Fibroblast of skin of right biceps (primary cell): ENCODE measurements at places on chromosomes 12 and 14.

DNA sequence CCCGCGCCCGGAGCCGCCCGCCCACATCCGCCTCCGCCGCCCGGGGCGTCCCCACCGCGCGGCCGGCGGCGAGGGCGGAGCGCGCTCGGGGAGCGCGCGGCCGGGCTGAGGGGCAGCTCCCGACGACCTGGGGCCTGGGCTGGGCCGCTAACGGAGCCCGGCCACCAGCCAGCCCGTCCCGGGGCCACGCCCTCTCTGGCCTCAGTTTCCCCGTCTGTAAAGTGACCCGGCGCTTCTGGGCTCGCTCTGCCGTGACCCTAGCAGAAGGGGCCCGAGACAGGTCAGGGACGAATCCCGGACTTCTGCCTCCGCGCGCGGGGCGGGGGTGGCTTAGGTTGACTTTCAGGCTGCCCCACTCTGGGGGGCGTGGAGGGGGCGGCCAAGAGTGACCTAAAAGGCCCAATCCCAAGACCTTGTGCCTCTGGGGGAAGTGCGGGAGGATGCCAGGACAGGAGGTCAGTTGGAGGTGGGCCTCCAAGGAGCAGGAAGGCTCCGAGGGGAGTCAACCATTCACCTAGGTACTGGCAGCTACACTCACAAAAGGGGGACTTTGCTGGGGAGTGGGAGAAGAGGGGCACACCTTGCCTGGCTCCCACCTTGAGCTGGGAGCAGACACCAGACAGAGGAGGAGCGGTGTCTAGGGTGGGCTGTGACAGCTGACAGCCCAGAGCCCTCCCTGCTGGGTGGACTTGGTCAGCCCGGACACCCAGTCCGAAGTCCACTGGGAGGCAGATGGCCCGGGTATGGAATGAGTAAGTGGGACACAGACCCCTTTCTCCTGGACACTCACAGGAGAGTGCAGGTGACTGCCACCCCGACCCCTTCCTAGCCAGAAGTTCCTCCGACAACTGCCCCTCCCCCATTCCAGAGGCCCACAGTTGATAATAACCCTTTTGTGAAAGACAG, 486 bp upstream of the AKT1 start:
- peak; percentile 66 for DNase-seq

DNA sequence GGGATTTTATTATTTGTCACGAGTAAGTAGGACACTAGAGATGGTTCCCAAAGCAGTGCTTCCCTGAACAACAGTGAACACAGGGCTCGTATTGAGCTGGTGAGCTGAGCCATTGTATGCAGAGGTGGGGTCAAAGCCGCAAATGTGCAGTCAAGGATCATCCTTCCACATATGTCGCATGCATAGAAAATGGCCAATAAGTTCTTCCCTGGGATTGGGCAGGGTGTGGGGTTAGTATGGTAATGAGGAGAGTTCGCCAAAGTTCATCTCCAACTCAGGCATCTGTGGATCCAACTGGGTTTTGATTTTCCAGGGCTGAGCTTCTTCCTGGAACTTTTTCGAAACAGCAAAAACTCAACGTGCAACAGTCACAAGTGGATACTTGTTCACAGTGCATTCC, 86.6 kb downstream of the CMKLR1 start:
- no peak for DNase-seq

GRCh38 chr12:6279256-6279628, 31.2 kb upstream of the PLEKHG6 start:
- DNase-seq = no peak

DNA sequence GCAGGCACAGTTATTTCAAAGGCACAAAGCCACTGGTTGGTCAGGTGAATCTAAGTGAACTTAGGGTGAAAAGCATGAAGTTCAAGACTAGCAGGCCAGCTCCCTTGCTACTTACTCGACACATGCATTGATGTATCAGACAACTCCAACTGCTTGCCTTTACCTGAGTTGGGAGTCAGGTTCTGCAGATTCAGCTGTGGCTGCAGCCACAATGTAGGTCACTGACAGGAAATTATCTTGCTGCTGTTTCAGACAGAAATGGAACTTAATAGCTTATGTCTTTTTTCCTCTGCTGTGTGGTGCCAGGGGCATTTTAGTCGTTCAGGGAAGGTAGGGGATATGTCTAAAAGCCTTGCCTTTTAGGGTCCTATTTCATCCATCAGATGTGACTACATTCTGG, 125.6 kb upstream of the RPH3A start:
- DNase-seq = no peak

DNA sequence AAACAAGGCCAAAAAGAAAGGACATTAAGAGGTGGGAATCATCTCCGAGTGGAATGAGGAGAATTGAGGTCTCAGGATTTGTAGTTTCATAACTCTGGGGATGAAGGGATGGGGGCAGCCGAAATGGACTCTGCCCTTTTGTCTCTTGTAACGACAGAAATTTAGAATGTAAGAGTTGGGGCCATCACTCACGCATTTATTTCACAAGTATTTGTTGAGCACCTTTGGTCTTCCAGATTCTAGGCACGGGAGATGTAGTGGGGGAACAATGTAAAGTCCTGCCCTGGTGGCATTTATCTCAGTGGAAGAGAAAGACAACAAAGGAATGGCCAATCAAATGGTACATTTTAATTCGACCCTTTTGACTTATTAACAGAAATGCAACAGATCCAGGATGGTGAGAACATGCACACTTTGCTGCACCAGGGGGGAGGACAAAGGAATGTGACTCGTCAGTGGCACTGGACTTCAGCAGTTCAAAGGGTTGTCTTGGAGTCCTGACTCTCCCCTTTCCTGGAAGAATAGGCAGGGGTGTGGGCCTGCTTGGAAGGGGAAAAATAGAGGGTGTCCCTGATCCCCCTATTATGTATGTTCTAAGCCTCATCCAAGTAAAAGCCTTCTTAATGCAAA, 102.0 kb downstream of the TMEM30B start:
- peak; percentile 54 for DNase-seq

- peak; percentile 77 for DNase-seq
These were observed 823 bp downstream of the RNF10 start for GRCh38 chr12:120534703-120535655.

GRCh38 chr14:104978746-104979691, 845 bp upstream of the AHNAK2 start:
- DNase-seq = no peak

DNA sequence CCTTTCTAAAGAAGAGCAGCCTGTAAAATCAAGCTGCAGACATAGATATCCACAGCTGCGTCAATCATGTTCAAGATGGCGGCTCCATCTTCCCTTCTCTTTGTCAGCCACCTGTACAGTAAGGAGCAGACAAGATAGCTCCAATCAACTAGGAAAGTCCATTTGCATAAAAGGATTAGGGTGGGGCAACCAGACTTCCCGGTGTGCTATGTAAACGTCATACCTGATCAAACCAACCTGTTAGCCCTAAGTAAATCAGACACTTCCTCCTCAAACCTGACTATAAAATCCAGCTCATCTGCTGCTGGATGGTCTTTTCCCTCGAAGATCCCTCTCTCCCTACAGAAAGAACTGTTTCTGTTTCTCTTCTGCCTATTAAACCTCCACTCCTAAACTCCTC, 60.1 kb downstream of the BCAT1 start:
- no peak for DNase-seq

DNA sequence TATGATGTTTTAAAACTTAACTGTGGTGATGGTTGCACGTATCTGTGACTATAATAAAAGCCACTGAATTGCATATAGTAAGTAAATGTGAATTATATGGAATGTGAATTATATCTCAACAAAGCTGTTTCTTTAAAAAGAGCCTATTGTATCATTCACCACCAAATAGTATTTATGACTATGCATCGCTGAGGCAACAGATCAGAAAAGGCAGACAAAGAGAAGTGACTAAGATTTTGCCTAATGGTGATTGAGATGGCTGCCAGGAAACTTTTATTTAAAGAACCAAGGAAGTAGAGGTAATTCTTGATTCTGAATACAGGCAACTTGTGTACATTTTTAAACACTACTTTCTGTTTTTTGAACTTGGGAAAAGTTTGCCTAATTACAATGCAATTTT, 31.7 kb downstream of the DHRS7 start:
- peak; percentile 22 for DNase-seq

- DNase-seq = no peak
These were observed 37.1 kb upstream of the LTBP2 start for GRCh38 chr14:74649167-74649566.

GRCh38 chr12:125208942-125209341, 143.7 kb downstream of the AACS start:
- DNase-seq = no peak

- peak; percentile 55 for DNase-seq
These were observed 74.6 kb downstream of the CIT start for GRCh38 chr12:119802472-119802871.

DNA sequence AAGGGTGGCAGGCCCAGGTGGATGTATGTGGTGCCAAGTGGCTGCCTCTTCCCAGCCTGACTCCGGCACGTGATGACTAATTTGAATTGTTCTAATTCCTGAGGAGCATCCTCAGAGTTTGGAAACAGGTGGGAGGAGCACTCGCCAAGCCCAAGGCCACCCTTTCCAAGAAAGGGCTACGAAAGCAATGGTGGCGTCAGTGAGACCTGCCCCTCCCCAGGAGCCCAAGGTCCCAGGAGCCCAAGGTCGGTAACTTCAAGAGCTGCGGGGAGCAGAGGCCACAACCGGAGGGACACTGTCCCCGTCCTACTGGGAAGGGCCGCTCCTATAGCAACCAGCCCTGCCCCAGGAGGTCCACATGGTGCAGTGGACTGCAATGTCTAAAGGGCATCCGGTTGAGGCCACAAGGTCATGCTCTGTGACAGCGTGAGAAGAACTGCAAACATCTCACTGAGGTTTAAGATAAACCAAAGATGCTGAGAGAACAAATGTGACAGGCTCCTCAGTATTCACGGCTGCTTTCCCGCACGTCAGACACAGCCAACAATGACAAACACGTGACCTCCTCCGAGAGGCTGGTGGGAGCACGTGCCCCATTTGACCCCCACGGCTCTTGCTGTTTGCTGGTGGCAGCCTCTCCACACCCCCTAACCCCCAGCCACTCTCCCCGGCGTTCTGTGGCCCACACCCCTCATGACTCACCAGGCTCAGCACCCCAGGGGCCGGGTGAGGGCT, 79.6 kb downstream of the ITPK1 start:
- peak; percentile 35 for DNase-seq

GRCh38 chr12:6613015-6613775, 6.0 kb upstream of the CHD4 start:
- peak; percentile 84 for DNase-seq

DNA sequence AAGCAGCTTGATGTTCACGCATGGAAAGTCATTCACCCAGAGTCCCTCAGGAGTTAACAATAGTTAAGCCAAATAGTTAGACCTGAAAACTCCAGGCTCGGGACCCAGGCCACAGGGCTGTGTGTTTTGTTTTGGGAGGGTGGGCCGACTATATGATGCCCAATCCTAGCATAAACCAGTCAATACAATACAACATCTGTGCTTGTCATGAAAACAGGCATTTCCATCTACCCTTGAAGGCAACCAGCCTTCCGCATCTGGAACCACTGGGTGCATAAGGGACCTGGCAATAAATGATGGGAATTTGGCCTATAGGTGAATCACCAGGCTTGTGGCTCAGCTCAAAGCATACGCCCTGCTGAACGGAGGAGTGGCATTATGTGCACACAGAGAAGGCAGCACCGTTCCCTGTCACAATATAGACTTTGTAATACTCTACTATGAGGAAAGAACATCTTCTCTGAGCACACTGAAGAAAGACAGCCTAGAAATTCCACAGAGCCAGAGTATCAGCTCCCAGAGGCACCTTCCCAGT, 91.0 kb upstream of the FOXN3 start:
- DNase-seq = peak; percentile 41

DNA sequence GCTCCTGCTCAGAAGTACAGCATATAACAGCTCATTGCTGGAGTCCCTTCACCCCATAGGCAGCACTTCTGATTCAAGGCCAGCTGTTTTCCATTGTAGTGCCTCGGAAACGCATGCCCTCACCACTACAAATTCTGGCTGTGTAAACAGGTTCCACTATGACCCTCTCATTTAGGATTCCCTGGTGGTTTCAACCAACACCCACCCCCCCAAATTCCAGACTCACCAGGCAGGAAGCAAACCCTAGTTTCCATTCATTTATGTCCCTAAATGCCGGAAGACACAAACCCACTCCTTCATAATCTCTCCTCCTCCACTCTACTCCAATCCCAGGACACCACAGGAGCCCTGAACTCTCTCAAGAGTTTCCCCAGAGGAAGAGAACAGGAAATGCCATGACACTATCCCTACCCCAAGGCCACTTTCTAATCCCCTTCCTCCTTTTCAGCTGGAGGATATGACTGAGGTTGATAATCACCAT, 75.9 kb upstream of the TMPO start:
- DNase-seq = peak; percentile 69

DNA sequence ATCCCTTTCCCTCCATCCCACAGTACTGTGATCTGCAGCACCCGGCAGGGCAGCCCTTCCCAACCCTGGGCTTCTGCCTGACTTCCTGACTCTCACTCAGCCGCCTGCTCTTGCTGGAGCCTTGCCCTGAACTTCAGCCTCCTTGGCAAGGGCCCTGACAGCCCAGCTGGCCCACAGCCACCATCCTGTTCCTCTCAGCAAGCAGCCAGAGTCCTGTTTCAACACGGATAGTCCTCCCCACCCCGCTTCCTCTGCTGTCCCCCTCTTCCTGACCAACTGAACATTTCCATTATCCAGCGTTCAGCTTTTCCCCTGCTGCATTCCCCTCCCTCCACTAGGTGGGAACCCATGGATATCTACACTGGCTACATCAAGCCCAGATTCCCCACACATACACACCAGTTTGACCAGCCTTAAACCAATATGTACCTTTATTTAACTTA, 74.0 kb upstream of the MDM1 start:
- peak; percentile 88 for DNase-seq

GRCh38 chr14:105930572-105930971, 404.2 kb downstream of the TMEM121 start:
- DNase-seq = no peak

DNA sequence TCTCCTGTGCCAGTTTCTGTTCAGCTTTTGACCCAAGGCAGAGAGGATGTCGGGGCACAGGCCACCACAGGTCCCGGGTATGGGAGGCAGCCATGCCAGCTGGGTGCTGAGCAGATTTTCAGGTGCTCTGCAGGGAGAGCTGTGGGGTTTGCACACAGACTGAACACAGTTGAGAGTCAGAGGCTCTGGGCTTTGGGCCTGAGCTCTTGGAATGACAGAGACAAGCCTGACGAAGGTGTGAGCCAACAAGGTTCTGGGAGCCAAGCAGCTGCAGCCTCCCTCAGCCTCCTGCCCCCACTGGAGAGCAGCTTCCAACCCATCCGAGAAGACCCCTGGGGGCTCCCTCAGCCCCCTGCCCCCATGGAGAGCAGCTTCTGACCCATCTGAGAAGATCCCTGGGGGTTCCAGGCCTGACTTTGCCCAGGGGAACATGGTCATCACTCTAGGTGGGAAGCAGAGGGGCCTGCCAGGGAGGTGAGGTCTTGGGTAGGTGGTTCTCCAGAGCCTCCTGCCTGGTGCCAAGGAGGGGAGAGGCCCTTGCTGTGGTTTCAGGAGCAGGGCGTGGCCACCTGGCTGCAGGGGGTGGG, 13.8 kb downstream of the FBRSL1 start:
- peak; percentile 49 for DNase-seq

- no peak for DNase-seq
These were observed 7.3 kb downstream of the AKT1 start for GRCh38 chr14:104788161-104788818.

GRCh38 chr12:85476756-85477155, 196.7 kb downstream of the ALX1 start:
- no peak for DNase-seq

- DNase-seq = no peak
These were observed 789.4 kb upstream of the TBX3 start for GRCh38 chr12:115473257-115473956.
